ENCODE measurements at places on chromosomes 4 and X.

DNA sequence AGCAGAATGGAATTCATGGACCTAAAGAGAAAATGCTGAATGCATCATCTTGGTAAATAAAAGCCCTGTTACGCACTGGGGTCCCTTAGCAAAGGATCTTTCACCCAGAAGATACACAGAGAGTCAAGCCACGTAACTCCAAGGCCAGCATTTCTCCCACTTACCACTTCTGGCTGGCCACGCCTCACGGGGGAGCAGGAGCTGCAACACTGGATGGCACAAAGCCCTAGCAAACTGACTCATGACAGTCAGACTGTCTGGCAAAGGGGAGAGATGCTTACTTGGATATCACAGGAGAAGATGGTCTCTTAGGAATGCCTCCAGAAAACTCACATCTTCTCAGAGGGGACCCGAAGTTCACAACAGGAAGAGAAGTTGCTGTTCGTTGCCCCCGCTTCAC lies 51.4 kb upstream of the BCLAF3 start:
- DNase-seq = no peak

GRCh38 chr4:26161030-26161824 lies 159.6 kb upstream of the RBPJ start:
- no peak for DNase-seq

DNA sequence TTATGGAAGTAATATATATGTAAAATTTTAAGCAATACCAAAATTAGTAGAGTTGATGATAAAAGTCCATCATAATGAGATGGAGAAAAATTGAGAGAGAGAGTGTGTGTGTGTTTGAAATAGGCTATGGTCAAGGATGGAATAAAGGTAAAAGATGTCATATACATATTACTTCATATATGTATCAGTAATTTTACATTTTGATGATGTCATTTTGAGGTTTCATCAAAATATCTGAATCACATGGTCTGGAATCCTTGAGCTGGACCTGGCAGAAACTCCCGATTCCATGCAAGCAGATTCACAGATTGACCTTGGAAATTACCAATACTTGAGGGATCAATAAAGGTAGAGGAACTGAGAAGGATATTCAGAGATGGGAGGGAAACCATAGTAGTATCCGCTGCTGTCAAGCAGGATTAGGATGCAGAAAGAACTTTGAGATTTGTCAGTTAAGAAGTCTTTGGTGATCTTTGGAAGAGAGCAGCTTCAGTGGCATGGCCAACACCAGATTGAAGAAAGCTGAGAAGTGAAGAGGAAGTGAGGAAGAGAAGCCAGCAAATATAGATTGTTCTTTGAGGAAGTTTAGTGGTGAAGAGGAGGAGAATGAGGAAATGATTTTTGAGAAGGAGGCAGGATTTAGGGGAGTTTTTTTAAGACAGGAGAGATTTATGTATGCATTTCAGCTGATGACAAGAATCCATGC lies 21.5 kb downstream of the DNAAF6 start:
- no peak for DNase-seq

GRCh38 chr4:171714791-171715454 lies 98.3 kb upstream of the GALNTL6 start:
- no peak for DNase-seq

- DNase-seq = no peak
Observed at GRCh38 chr4:57119054-57119651, 9.0 kb upstream of the IGFBP7 start.

DNA sequence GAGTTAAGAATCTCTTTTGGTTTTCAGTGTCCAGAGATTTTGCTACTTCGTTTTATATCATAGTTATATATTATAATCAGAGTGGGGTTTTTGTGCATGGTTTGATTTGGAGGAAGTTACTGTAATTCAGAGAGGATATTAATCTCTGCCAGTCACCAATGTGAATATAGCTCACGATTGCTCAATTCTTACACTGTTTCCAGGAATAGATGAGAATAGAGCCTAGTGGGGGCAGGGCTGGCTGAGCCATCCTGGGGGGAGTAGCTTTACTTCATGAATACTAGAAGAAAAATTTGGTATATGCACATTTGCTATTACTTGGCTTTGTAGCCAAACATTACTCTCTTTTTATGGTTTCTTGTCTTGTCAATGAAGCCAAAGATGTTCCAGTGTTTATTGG lies 60.9 kb upstream of the TRPC3 start:
- no peak for DNase-seq

GRCh38 chr4:122816476-122816875 lies 10.2 kb upstream of the FGF2 start:
- no peak for DNase-seq

DNA sequence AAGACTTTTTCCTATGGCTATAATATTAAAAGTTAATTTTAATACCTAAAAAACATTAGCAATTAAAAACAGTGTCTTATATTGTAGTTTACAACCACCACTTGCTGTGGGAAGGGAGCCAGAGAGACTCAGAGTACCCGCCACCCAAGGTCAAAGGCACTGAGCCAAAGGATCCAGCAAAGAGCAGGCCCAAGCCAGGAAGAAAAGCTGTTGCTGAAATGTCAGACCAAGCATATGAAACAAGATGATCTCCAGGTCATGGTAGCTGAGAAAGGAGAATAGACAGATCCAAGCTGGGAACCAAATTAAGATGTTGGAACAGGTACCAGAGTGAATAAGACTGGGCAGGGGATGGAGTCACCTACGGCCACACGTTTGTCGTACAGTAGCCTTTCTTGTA lies 18.8 kb upstream of the ATOH1 start:
- DNase-seq = no peak

DNA sequence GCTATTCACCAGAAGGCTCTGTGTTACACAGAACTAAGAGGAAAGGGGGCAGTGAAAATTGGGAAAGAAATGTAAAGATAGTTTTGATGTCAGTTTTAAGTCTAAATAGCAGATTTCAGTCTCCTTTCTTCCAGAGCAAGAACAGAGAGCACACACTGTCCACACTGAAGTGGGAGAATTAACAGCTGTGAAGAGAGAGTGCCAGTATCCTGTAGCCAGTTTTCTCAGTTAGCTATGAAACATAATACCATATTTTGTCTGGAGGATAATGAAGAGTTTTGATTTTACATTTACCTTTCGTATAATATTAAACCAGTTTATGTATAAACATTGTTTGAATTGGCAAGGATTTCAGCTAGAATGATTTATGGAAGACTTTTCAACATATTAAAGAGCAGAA lies 35.1 kb downstream of the FBXO8 start:
- no peak for DNase-seq

DNA sequence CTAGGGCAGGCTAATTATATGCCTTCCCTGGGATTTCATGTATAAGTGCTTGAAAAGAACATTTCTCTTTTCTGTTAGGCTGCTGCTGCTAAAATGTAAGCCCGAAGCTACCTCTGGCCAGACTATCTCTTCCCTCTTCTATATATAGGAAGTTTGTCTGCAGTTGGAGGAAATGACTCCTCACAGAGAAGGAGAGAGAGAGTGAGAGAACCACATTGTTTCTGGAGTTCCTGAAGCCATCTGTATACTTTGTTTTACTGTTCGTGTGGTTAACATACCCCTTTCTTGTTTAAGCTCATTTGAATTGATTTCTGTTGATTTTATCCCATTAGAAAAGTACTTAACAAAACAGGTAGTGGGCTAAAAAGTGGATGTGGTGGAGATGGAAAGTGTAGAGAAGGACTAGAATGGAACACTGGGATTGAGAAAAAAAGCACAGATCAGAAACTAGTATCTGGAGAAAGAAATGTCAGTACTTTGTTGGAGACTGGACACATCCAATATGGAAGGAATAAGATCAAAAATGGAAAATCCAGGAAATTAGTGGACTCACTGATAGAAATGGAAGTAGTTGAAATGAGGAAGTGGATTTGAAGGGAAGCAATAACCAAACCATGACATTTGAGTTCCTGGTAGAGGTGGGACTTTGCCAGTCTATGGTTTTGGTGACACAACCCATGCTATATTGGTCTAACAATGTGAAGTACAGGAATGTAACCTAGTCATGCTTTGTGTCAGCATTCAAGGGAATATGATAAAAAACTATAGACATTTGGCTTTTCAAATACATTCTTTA lies 112.6 kb downstream of the TMA16 start:
- DNase-seq = no peak

DNA sequence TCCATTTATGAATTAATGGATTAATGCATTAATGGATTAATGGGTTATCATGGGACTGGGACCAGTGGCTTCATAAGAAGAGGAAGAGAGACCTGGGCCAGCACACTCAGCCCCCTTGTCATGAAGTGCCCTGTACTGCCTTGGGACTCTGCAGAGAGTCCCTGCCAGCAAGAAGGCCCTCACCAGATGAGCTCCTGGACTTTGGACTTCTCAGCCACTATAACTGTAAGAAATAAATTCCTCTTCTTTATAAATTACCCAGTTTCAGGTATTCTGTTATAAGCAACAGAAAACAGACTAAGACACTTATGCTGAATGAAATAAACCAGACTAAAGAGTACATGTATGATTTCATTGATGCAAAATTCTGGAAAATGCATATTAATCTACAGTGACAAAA lies 119.4 kb upstream of the MSX1 start:
- no peak for DNase-seq

DNA sequence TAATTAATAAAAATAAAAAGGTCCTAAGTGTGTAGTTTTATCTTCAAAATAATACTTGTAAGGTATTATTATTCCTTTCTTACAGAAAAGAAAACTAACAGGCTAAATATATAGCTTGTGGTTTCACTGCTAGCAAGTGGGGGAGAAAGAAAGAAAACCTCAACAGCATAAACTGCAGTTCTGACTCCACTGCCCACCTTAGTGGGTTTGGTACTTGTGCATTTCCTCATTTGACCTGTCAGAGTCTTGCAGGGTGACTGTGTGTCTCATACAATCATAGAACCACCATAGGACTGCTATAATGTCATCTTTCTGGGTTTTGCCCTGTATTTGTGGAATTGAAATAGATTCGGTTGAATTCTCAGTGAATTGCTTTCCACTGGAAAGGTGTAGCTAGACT lies 94.7 kb upstream of the PUDP start:
- no peak for DNase-seq

DNA sequence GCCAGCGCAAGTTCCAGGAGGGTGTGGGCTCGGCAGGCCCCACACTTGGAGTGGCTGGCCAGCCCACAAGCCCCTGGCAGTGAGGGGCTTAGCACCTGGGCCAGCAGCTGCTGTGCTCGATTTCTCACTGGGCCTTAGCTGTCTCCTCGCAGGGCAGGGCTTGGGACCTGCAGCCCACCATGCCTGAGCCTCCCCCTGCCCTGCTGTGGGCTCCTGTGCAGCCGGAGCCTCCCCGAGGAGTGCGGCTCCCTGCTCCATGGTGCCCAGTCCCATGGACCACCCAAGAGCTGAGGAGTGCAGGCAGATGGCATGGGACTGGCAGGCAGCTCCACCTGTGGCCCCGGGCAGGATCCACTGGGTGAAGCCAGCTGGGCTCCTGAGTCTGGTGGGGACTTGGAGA lies 139.2 kb upstream of the CXCL13 start:
- DNase-seq = no peak

GRCh38 chr4:112279882-112280315 lies 5.8 kb downstream of the TIFA start:
- no peak for DNase-seq

DNA sequence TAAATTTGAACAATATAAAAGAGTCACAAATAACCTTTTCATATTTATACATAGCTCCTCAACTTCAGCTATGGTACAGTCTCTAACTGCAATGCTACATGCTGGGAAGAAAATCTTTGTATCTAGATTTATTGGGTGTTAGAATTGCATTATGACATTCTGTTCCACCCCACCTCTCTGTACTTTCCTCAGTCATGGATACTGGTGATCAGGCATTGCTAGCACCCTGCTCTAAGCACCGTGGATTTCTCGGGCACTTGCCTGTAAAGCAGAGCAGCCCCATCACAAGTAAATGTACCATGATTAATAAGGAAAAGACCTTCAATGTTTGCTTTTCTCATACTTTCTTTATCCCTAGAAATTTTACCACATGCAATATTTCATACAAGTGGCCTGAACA lies 1028.9 kb upstream of the INTU start:
- no peak for DNase-seq

GRCh38 chr4:2220016-2220630 lies 21.8 kb downstream of the HAUS3 start:
- peak; percentile 76 for DNase-seq

- no peak for DNase-seq
Observed at GRCh38 chr4:140037353-140038030, 116.5 kb downstream of the MAML3 start.

DNA sequence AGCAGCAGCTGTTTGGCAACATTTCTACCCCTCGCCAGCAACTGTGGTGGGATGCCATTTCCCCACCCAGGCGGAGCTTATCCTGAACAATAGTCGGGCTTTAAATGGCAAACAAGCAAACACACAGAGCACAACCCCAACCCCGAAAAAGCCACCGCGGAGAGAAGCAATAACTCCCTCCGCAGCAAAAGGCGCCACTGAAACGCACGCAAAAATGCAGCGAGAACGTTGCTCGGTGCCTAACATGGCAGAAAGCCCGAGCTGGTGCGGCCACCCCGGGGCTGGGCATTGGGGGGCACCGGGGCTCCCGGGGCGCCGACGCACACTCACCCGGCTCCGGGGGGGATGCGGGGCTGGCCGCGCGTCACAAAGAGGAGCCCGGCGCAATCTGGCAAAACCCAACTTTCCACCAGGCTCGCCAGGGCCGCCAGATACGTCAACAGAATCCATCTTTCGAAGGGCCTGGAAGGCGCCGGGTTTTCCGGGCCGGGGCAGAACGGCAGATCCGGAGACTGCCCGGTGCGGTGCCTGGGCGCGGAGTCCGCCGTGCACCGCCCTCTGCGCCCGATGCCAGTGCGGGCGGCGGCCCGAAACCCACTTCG lies 818 bp downstream of the RAI2 start:
- no peak for DNase-seq

- DNase-seq = no peak
Observed at GRCh38 chrX:19774905-19775304, 112.5 kb downstream of the SH3KBP1 start.

GRCh38 chrX:21723814-21724213 lies 34.1 kb downstream of the SMPX start:
- no peak for DNase-seq

DNA sequence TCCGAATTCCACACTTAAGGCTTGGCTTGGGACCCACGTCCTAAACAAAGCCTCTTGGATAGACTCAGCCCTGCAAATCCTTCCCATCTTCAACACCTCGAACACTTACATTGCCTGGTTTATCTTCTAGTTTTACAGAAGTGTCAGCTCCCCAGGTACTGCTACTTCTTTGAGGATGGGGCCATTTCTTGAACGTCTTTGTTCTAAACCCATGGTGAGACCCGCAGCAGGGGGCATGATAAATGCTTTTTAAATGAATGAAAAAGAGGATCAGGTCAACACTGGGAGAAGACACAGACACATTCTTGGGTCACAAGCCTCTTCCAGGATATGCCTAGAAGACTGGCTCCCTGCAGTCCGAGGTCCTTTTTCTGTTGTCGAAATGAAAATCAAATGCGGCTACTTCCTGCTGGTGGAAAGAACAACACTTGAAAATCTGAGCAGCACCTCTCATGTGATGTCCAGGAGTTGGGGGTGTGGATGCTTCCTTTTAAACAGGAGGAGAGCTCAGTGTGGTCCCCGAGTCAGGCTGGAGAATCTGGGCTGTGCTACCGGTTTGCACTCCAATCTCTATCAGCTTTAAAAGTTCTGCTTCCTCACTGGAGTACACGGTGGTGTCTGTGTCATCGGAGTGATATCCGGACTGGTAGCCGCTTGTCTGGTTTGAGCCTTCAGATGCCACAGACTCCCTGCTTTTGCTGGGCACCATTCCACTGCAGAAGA lies 45.8 kb downstream of the KDR start:
- no peak for DNase-seq
